Prostate gland (tissue), 2 donors: ENCODE measurements at places on chromosomes 7 and 10. TPM values are rescaled to one million over a fixed set of nuclear protein-coding genes. Genes with fewer than 3 reads are reported as not detected.

GRCh38 chr10:116073510-116073909 is 199.5 kb downstream of the GFRA1 start:
- H3K36me3 ChIP-seq = no peaks in the 10 kb centered on the region
- H3K4me3 ChIP-seq = no peak overlapping the region
- no peak for DNase-seq
- H3K4me1 ChIP-seq = no peaks in the 10 kb centered on the region
- no peaks in the 10 kb centered on the region for H3K27me3 ChIP-seq
- H3K27ac ChIP-seq = no peak overlapping the region

DNA sequence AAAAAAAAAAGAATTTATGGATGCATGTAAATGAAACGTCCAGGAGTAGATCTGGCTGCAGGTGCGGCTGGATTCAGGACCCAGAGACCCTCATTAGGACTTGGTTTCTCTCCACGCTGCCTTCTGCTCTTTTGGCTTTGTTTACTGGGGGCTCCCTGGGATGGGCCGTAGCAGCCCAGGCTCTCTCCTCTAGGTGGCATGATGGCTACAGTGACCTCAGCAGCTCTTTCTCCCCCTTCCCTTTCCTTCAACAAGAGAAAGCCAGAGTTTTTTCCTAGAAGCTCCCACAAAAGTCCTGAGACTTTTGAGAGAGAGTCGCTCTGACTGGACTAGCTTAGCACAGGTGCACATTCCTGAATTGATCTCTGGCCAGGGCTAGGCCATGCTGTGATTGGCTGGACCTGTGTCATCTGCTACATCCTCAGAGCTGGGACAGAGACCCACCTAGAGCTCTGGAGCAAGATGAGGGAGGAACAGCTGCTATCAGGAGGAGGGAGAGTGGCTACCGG is 67.8 kb upstream of the PDCD4 start:
- no peaks in the 10 kb centered on the region for H3K4me1 ChIP-seq
- no peaks in the 10 kb centered on the region for H3K36me3 ChIP-seq
- peak; percentile 46 for DNase-seq

GRCh38 chr10:60206735-60207134 is 182.9 kb downstream of the ANK3 start:
- H3K27ac ChIP-seq = no peak overlapping the region
- H3K4me1 ChIP-seq = no peaks in the 10 kb centered on the region
- no peaks in the 10 kb centered on the region for H3K36me3 ChIP-seq
- no peaks in the 10 kb centered on the region for H3K27me3 ChIP-seq
- no peak overlapping the region for H3K4me3 ChIP-seq
- no peak for DNase-seq

GRCh38 chr7:73623798-73624668 is at the start of gene MLXIPL:
MLXIPL (minus strand) TSS chr7:73624522; CDS start chr7:73624492, 30 bp downstream.
- H3K27me3 ChIP-seq = no peaks in the 10 kb centered on the region
- peak; percentile 87 for DNase-seq
- peak within 1 kb of the TSS; percentile 46 for H3K4me3 ChIP-seq
- H3K36me3 ChIP-seq = no peaks in the 10 kb centered on the region
- H3K4me1 ChIP-seq = no peaks in the 10 kb centered on the region

DNA sequence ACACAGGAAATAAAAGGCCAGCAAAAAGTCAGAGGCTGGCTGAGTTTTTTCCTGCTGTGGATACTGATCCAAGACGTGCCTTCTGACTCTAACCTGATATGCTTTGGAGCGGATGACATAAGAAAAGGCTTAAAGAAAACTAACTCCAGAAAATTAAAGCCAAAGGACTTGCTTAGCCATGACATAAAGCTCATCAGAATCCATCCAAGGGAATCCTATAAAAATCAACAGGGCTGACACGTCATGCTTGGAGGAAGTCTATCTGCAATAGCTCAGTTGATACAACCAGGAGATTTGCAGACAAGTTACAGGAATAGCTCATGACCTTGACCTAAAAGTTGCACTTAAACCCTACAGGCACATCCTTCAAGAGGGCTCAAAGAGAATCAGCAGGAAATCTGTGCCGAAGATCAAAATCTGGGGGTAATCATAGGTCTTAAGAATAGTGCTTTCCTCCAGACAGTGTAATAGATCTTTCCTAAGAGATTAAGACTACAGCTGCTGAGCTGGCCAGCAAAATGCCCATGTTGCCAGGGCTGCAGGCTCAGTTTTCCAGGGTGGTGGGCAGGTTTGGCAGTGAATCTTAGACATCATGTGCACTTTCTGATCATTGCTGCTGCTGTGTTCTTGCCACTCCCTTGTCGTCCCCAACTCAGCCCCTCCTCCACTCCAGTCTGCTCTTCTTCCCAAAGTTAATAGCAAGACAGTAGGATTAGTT is 111.5 kb upstream of the SVIL start:
- H3K4me3 ChIP-seq = no peak overlapping the region
- DNase-seq = no peak
- no peak overlapping the region for H3K27ac ChIP-seq
- H3K4me1 ChIP-seq = no peaks in the 10 kb centered on the region

GRCh38 chr10:131123496-131123895 is 188.0 kb downstream of the TCERG1L start:
- H3K4me3 ChIP-seq = no peak overlapping the region
- no peaks in the 10 kb centered on the region for H3K27me3 ChIP-seq
- H3K36me3 ChIP-seq = no peaks in the 10 kb centered on the region
- H3K4me1 ChIP-seq = no peaks in the 10 kb centered on the region
- no peak overlapping the region for H3K27ac ChIP-seq

GRCh38 chr7:1725199-1725690 is 55.2 kb downstream of the ELFN1 start:
- no peaks in the 10 kb centered on the region for H3K36me3 ChIP-seq
- DNase-seq = no peak
- no peak overlapping the region for H3K27ac ChIP-seq
- H3K27me3 ChIP-seq = peaks cover 4% of the 10 kb centered on the region
- no peaks in the 10 kb centered on the region for H3K4me1 ChIP-seq
- H3K4me3 ChIP-seq = no peak overlapping the region

SLC16A12 gene
- 4.4 TPM for total RNA-seq

PTTG1IP2 gene
- total RNA-seq = not detected
